Activated T-cell treated with anti-CD3 and anti-CD28 coated beads, Interleukin-2, amount 50 U/mL, for 72 hours (primary cell): ENCODE measurements at places on chromosomes 2 and 18.

- DNase-seq, result no peak
Observed at GRCh38 chr18:78629426-78629825, 350.2 kb upstream of the SALL3 start.

DNA sequence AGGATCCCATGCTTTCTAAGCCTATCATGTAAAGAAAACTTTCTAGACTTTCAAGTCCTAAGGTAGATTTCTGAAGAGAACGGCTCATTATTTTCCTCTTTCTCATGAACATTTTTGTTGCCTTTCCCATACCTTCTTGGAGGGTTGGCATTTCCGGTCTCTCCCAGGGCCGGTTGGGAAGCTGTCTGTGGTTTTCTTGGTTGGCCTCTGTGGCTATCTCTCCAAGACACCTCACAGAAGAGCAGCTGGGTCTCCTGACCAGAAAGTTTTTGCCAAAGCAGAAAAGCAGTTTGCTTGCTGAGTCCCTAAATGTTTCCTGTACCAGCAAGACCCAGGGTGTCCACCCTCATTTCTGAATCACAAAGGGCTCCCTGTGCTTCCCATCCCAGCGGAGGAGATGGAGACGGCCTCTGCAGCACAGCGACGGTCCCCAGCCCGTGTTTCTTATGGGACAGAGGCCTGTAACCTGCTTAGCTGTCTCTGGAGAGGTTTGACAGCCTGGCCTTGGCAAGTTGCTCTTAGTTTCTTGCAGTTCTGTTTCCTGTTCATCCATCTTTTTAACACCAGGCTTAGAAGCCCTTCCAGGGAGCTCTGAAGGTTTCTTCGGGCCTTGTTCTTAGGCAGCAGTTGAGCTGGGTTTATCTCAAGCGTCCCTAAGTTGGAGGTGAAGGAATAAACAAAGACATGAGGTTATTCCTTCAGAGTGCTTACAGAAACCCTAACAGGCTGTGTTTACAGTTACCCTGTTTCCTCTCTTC lies 39.8 kb downstream of the GREB1 start:
- DNase-seq, result no peak

DNA sequence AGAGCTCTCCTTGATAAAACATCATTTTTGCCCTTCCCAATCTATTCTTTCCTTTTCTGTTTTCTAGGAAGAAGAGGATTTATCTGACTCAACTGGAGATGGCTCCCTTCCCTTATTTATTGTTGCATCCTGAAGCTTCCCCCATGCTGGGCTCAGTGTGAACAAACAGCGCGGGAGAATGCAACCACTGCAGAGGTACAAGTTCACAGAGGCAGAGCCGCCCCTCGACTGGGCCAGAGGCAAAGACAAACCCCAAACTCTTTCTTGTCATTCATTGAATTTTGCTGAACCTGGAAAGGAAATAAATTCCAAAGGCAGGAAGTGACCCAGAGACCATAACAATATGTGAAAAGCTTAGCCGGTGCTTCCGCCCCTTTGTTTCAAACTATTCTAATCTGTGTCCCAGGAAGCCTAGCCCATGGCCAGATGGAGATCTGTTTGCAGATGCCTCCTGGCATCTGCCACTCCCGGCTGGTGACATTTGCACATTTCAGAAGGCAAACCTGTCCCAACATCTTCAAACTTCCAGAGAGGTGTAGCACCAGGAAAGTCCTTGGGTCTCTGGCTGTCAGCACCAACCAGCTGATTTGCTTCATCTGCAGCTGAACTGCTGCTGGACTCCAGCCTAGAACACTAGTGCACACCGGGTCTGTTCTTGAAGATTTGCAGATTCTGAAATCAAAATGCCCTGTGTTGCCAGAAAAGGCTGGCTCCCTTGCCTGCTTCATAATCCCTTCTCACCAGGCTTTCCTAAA lies 79.4 kb upstream of the MAP4K3 start:
- no peak for DNase-seq

- DNase-seq, result no peak
Observed at GRCh38 chr18:59022167-59022945, 117.3 kb upstream of the SEC11C start.

DNA sequence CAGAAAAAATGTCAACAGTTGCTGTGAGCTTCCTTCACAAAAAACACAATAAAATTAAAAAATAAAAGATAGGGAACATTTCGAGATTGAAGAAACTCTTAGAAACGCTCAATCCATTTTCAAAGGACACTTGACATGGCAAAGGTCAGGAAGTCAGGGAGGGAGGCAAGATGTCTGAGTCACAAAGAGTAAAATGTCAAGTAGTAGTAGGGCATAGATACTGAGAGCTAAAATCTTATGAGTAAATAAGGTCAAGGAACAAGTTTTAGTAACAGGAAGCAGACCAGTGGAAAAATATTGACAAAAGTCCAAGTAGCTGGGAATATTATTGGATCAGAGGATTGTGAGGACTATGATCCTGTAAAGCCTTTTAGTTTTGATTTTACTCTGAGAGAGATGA lies 495.6 kb downstream of the TMX3 start:
- no peak for DNase-seq

- DNase-seq, result no peak
Observed at GRCh38 chr2:121483021-121483420, 47.7 kb upstream of the RNU4ATAC start.

GRCh38 chr2:191922736-191923651 lies 76.1 kb upstream of the CAVIN2 start:
- no peak for DNase-seq

DNA sequence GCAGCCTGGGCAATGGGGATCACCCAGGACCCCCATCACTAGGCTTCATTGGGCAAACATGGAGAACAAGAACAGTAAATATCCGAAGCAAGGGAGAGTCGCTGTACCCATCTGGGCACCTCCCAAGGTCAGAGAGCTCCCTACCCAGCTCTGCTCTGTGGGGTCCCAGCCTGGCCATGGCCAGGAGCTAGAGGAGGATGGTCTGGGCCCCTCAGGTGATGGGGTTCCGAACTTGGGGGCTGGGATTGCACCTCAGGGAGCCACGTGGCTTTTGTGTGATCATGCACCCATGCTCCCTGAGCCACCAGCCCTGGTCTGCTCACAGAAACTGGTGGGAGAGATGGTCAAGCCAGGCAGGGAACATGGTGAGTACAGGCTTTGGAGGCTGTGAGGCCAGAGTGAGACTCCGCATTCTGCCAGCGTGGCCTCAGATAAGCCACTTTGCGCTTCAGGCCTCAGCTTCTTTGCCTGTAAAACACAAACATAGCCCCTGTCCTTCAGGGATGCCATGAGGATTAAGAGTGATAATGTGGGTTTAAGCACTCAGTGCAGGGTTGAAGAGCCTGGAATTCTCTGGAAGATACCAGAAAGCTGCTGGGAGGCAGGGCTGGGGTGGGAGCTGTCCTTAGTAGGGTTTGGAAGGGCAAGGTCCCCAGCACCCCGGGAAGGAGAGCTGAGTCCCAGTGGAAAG lies 3.0 kb upstream of the NMUR1 start:
- DNase-seq, result no peak

DNA sequence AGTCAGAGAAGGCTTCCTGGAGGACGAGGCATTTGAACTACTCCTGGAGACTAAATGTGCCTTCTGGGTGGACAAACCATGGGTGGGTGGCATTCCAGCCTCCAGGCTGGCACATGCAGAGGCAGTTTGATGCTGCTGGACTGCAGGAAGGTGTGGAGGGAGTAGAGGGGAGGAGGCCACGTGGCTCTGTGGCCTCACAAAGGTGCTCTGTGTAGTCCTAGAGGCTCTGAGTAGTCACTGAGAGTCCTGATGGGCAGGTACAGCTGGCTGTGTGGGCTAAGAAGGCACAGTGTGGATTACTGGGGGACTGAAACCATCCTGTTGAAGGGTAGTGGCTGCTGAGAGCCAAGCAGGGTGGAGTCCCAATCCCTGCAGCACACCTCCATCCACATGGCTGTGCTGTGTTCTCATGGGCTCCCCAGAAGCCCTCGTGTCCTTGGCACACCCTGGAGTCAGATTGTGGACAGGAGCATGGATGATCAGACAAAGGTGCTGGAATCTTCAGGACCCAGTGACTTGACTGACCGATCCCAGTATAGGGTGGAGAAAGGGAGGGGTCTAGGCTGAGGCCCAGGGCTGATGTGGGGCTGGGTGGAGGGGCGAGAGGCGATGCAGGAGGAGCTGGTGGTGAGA lies 87.4 kb upstream of the HS6ST1 start:
- DNase-seq, result no peak

DNA sequence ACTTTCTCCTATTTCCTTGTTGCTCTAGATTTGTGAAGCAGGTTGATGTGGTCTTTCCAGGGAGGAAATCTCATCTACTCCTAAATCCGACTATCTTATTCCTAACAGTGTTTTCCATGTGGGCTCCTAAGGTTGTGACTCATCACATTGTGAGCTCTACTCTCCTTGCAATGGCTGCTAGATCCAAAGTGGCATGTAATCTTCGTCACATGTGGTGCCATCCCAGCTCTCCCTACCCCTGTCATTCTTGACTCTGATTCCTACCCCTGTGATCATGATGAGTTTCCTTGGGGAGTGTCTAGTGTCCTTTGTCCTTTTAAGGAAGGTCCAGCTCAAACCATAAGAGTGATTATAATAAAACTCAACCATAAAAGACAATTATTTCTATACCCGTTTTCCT lies 47.3 kb upstream of the GULP1 start:
- no peak for DNase-seq

DNA sequence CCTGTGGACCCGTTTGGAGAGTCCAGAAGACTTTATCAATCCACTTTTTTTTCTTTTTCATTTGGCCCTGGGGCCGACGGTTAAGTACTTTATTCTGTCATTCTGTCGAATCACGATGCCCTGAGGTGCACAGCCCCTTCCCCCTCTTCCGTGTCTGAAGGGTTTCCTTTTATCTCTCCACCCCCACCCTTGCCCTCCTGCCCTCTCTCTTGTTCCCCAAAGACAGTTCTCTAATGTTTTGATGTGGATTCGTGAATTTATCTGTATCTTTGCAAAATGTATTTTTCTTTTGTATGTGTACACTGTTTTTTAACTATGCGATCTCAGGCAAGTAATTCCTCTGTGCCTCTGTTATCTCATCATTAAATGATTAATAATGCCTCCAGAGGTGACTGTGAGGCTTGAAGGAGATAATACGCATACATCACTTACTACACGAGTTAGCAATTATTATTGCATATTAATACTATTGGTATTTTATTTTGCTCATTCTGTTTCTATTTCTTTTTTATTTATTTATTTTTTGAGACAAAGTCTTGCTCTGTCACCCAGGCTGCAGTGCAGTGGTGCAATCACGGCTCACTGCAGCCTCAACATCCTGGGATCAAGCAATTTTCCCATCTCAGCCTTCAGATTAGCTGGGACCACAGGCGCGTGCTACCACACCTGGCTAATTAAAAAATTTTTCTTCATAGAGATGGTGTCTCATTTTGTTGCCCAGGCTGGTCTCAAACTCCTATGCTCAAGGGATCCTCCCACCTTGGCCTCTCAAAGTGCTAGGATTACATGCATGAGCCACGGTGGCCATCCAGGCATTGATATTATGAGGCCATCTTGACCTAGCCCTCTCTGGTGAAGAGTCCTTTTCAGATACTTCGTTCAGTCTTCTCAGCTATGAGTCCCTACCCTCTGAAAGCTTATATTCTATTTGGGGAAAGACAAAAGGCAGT lies 1.4 kb upstream of the CASP8 start:
- DNase-seq, result no peak
